CD4-positive, alpha-beta T cell (primary cell): ENCODE measurements at places on chromosomes 1 and 21. TPM values are rescaled to one million over a fixed set of nuclear protein-coding genes. Genes with fewer than 3 reads are reported as not detected.

- no peak for DNase-seq
Observed at GRCh38 chr1:31830511-31830910, 14.7 kb upstream of the SPOCD1 start.

GRCh38 chr1:15584489-15585363 is at the start of gene AGMAT:
Gene AGMAT (minus strand): TSS chr1:15585051. CDS start chr1:15584967, 84 bp downstream.
- DNase-seq, result peak; percentile 33

DNA sequence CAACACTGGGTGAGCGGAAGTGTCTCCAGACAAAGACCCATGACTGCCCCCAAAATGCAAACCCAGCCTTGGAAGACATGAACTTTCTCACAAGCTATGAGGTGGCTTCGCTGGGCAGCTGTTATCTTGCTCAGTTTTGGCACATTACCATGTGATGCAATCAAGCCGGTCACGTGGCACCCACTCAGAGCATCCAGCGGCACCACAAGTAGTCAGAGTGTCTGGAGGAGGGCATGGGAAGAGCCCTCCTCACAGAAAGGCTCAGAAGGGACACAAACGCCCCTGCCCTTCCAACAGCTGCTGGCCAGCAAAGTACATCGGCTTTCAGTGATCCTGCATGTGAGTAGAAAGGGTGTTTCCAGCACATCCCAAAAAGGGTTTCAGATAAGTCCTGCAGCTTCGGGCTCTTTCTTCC is 145.5 kb upstream of the IRF2BP2 start:
- DNase-seq, result no peak

The LRRC38 gene
- not detected for total RNA-seq

The EPHB2 gene
- total RNA-seq, result 0.08 TPM

The NR0B2 gene
- total RNA-seq, result not detected

The SIK1 gene
- total RNA-seq, result 314 TPM
